ENCODE measurements at places on chromosomes 7 and 10.

DNA sequence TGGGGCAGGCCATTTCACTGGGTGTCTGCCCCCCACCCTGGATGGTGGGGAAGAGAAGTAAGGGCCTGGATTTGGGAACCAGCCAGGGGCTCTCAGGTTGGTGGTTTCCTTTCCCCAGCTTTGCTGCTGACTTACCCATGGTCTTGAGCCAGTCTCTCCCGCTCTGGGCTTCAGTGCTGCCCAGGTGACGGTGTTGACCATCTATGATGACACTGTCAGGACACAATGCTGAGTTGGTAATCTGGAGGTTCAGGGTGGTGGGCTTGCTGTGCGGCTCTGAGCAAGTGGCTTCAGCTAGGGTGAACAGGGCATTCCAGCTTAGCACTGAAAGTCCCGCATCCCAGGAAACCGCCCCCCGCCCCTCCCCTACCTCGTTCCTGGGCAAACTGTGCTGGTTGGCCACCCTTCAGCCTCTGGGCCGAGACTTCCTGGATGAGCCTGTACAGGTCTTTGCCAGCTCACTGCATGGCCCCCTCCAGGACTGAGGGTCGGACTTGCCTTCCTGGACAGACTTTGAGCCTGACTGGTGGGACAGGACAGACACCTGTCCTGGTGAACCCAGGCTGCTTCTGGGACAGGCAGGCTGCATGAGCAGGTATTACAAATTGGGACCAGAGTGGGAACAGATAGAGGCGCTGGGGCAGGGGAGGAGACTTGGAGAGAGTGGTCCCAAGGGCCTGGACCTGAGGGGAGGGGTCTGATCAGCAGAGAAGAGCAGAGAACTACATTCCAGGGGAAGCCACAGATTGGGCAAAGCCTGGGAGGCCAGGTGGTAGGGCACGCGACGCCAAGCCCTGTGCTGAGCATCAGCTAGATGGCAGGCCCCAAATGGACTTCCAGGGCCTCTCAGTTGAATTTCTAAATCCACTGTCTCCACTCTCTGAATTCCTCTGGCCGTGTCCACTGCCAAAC lies 19.9 kb upstream of the ZMIZ1 start:
- no peak for DNase-seq

GRCh38 chr10:25849988-25850387 lies 84.0 kb upstream of the MYO3A start:
- DNase-seq = no peak

DNA sequence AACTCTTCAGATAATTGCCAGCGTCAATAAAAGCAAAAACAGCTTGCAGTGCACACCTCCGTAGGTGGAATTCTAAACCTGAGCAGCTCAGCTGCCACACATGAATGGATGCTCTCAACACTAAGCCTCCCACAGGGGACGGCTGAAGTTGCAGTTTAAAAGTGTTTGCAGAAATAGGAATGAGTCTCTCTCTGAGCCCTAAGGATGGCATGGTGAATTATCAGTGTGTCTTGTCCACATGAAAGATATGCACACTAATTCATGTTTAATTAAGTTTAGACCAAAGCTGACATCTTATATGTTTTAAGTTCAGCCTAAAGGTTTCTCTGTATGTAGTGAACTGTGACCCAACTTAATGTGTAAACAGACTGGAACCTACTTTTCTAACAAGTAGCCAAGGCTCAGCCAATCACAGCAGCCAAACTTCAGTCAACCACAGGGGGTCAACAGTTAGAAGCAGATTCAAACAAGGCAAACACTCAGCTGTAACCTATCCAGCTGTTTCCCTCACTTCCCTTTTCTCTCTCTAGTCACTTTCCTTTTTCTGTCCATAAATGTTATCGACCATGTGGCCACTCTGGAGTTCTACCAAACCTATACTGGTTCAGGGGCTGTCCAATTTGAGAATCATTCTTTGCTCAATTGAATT lies 38.1 kb downstream of the CTTNBP2 start:
- DNase-seq = no peak

- no peak for DNase-seq
Observed at GRCh38 chr7:105002-105401, 87.4 kb upstream of the FAM20C start.

DNA sequence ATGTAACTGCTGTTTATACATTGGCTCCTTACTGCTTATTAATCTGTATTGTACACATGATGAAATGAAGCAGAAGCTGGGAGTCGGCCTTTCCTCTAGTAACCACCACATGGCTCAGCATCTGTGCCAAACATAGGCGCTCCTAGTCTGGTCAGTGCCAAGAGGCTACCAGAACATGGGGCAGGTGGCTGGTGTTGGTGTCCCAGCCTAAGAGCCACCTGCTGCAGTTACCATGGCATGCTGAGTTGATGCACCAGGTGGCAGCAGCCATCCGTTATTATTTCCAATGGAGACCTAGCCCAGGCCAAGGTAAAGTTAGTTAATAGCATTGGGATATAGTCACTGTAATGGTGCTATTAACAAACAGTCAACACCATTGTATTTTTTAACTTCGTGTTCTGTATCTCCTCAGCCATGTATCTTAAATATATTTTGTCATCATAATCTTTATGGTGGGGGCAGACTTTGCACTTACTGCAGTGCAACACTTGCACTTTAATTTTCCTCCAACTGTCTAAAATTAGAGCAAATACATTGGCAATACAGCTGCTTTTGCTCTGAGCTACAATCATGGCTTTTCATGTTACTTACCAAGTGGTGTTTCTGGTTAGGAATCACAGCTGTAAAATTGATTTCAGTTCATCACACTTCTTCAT lies 33.1 kb downstream of the HBP1 start:
- DNase-seq = peak; percentile 41

- no peak for DNase-seq
Observed at GRCh38 chr10:122293961-122294380, 22.9 kb downstream of the BTBD16 start.

- no peak for DNase-seq
Observed at GRCh38 chr7:90777041-90777440, 180.9 kb downstream of the CDK14 start.

DNA sequence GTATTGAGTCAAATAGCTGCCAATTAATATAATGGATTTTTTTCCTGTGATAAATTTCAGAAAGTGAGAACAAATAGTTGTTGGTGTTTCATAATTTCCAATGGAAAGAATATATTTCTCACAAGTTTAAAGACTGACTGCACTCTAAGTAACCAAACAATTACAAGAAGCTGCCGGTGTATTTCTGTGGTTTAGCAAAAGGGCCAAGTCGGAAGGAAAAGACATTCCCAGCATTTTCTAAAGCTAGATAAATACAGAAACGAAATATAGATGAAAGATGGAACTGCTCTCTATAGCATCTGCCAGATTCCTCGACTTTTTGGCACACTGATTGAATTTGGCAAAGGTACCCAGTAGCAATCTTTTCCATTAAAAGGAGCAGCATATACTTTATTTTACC lies 92.7 kb upstream of the MKX start:
- DNase-seq = no peak

GRCh38 chr10:114245121-114245791 lies 6.2 kb downstream of the VWA2 start:
- DNase-seq = no peak

DNA sequence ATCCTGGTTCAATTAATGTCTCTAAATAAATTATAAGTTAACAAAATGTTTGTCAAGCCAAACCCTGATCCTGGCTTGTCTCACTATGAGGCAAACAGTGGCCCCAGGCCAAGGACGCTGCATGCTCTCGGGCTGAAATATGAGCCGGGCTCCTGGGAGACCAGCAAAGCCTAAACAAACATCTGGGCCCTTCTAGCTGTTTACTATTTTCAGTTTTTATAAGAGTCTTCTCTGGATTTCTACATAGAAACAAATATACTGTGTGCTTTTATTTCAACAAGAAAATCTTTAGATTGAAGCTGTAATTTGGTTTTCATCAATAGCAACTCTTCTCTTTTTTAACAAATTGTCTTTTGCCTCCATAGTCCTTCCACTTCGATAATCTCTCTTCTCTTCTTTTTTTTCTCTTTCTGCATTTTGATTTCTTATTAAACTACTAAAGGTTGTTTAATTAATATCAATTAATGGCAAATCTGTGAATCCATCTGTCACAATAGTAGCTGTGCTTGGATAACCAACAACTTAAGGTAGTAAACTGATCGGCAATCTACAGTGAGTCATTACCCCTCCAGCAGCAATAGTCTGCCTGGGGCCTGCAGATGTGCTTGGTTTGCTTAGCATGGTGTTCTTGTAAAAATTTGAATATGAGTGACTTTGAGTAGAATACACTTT lies 83.3 kb upstream of the DNAJC1 start:
- no peak for DNase-seq

DNA sequence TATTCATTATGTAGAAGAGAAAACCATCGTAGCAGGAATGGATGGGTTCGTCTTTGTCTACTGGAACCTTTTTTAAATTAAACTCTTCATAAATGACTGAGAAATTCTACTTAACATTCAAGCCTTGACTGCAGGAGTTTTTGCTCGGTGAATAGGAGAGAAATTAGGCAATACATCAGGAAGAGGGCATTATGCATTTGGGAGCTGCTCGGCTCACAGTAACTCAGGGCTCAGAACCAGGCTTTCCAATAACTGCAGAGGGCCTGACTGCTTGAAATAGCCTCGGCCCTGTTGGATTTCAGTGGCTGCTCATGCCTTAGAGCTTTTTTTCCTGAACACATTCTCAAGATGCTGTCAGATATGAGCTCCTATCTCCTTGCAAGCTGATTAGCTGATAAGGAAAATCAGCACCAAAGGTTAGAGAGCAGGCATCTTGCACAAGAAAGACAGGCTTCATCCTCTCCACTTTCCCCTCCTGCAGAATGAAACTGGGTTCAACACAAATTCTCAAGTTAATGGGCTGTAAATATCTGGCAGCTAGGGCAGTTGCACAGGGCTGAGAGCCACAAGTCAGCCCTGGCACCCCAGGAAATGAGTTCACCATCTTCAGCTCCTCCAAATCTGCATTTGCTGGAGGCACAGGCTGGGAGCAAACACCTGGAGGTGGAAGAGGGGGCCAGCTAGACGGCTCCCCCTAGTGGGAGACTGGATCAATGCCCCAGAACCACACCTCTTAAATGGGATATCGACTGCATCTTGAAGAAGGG lies 24.3 kb downstream of the TECTB start:
- no peak for DNase-seq

DNA sequence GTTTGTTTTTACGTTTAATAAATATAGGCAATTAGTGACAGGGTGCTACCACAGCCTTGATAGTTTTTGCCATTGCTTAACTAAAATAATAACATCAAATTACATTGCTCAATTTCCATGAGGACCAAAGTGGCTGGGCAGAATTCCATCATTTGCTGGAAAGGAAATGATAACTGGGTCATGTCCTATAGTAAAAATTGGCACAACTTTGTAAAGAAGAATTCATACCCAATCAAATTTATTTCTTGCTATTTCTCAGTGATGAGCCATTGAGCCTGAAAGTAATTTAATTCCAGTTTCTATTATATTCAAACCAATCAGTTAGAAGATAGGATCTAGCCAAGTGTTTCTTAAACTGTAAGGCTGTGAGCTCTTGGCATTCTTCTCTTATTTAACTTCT lies 102.2 kb upstream of the CTTNBP2 start:
- no peak for DNase-seq

DNA sequence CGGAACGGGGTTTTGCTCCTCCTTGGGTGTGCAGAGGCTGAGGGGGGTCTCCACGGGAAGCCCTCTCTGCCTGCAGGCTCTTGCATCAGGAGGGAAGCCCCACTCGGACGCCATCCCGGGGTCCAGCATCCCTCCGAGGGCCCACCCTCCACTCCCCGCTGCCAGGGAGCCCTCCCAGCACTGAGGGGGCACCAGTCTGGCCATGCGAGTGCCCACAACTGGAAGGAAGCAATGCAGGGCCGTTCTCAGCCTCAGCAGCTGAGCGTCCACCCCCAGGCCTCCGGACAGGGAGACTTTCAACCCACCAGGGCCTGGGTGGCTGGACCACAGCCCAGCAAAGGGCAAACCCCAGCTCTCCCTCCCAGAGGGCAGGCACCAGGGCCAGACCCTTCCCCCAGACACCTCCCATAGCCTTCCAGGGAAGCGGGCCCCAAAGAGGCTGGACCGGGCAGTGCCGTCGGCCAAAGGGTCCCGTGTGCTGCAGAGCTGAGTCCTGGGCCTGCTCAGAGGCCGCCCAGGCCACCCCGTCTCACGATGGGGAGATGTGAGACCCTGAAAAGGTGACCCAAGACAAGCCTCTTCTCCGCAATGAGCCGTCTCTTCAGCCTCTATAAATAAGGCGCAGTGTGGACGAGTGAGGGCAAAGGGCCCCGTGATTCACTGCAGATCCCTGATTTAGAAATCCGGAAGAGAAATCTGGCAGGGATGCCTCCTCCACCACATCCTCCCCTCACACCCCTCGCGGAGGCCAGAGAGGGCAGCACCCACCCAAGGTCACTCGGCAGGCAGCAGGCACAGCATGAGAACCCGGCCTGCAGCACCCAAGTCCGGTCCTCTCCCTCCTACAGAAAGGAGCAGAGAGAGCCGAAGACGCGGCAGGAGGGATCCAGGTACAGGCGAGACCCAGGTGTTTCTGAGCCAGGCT lies 81.9 kb upstream of the DNAAF5 start:
- no peak for DNase-seq

DNA sequence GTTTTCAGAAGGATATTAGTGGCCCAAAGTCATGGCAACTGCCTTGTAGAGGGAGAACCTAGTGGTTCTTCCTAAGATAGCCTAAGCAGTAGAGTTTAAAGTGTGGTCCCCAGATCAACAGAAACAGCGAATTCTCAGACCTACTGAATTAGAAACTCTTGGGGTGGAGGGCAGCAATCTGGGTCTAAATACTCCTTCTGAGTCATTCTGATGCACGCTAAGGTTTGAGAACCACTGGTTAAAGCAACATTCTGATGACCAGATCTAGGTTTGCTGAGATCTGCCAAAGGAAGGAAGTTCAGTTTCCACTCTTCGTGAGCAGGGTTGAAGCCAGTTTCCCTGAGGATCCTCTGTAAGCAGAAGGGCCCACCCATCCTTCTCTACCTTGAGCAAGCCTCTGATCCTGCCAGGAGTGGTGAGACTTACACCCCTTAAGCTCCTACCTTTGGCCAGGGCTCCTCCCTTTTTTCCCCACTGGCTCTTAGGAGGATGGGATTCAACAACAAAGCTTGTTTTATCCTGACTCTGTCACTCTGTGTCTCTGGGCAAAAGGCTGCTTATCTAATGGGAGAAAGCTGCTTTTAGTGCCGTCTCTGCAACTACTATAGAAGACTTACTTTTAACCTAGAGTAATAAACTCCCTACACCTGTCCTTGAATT lies 26.8 kb upstream of the TRUB1 start:
- peak; percentile 80 for DNase-seq

DNA sequence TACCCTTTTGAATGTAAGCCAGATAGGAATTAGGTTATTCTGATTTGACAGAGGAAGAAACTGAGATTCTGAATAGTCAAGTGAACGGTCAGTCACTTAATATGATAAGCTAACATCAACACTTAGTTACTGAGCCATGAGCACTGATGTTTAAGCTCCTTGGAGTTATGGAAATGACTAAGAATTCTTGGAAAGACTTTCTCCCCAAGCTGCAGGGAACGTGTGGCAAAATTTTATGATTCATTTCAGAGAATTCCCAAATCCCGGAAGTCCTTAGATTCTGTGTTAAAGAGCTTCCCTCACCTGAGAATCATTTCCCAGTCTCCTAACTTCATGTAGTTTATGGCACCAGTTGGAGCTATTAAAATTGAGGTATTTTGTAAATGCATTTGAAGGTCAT lies 330.9 kb downstream of the XPNPEP1 start:
- DNase-seq = no peak

Measured in CD4-positive, CD25-positive, alpha-beta regulatory T cell (primary cell).